Activated CD4-positive, alpha-beta memory T cell treated with anti-CD3 and anti-CD28 coated beads, Interleukin-2, amount 10 ng/mL, durations not matched to agents 7 days and 5 days (primary cell): ENCODE measurements at places on chromosomes 2 and 18. TPM values are rescaled to one million over a fixed set of nuclear protein-coding genes. Genes with fewer than 3 reads are reported as not detected.
A peak's percentile ranks its signal among the peaks of the same experiment; 100 is the strongest.

KCNG2 gene
- not detected for total RNA-seq

POMC gene
- total RNA-seq, result 2.7 TPM

COL5A2 gene
- total RNA-seq, result 1.6 TPM

CYTIP gene
- total RNA-seq, result 406 TPM

SAP130 gene
- 36.6 TPM for total RNA-seq

ZBTB7C gene
- total RNA-seq, result 0.81 TPM

LMAN2L gene
- total RNA-seq, result 10.8 TPM

CTAGE1 gene
- total RNA-seq, result not detected

CKAP2L gene
- 66.3 TPM for total RNA-seq

GRCh38 chr2:96756788-96757476 is 3.8 kb upstream of the CNNM4 start:
- H3K4me1 ChIP-seq, result peaks cover 23% of the 10 kb centered on the region
- H3K36me3 ChIP-seq, result no peaks in the 10 kb centered on the region
- H3K27me3 ChIP-seq, result no peaks in the 10 kb centered on the region
- H3K4me3 ChIP-seq, result no peak overlapping the region
- no peak overlapping the region for H3K27ac ChIP-seq

GRCh38 chr2:234412726-234413125 is 84.2 kb downstream of the ARL4C start:
- H3K36me3 ChIP-seq, result peaks cover 9% of the 10 kb centered on the region
- H3K4me1 ChIP-seq, result peaks cover 26% of the 10 kb centered on the region
- no peak overlapping the region for H3K4me3 ChIP-seq
- no peak overlapping the region for H3K27ac ChIP-seq

DNA sequence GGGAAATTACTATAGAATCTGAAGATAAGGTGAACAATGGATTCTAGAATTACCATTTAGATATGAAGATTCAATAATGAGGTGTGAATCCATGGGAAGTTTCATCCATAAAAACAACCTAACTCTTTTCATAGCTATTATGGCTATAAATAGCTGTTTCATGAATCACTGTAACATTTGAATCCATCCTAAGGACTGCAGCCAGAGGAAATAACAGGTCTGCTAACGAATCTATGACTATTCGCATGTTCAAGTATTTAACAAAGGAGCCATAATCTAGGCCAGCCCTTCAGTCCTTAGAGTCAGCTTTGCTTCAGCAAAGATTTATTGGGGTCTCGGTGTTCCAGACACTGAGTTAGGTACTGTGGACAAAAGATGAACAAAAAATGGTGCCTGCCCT is 87.1 kb downstream of the MYOM1 start:
- H3K4me1 ChIP-seq, result peaks cover 9% of the 10 kb centered on the region
- DNase-seq, result no peak
- H3K36me3 ChIP-seq, result no peaks in the 10 kb centered on the region
- no peak overlapping the region for H3K27ac ChIP-seq

GRCh38 chr2:23220513-23221094 is 164.4 kb upstream of the KLHL29 start:
- H3K36me3 ChIP-seq, result no peaks in the 10 kb centered on the region
- no peak for DNase-seq
- H3K4me3 ChIP-seq, result no peak overlapping the region
- no peak overlapping the region for H3K27ac ChIP-seq
- no peaks in the 10 kb centered on the region for H3K27me3 ChIP-seq
- H3K4me1 ChIP-seq, result no peaks in the 10 kb centered on the region

DNA sequence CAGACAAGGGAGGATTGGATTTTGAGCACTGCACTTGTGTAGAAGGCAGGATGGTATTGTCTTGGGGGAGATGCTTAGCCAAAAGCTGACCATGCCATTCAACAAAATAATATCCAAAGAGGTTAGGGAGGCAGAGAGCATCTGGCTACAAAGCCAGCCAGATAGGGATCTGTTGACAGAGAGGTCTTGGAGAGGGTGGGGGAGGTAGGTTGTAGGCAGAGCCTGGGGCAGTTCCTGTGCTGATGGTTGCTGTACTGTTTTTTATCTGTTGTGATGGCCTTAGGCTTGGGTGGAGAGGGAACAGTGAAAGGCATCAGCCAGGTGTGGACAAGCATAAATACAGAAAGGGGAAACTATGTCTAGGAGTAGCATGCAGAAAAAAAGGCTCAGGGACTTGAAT is 100.9 kb downstream of the AQP4 start:
- no peaks in the 10 kb centered on the region for H3K27me3 ChIP-seq
- no peaks in the 10 kb centered on the region for H3K36me3 ChIP-seq
- H3K27ac ChIP-seq, result no peak overlapping the region
- H3K4me1 ChIP-seq, result no peaks in the 10 kb centered on the region
- DNase-seq, result no peak

DNA sequence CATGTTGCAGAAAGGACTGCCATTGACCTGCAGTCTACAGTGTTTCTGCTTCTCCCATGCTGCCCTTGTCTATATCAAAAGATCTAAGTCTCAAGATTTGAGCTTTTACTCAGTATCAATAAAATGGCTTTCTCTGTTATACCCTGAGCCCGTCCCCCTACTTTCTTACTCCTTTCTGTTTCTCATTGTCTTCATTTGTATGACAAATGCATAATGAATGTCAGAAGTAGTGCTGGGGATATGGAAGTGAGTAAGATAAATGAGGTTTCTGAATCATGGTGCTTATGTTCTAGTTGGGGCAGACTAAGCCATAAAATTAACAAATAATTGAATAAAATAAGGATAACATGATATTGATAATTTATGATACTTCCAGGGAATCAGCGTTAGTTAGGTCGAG is 128.6 kb downstream of the PARD3B start:
- H3K36me3 ChIP-seq, result no peaks in the 10 kb centered on the region
- no peak overlapping the region for H3K27ac ChIP-seq
- peaks cover 4% of the 10 kb centered on the region for H3K27me3 ChIP-seq
- H3K4me1 ChIP-seq, result no peaks in the 10 kb centered on the region

GRCh38 chr2:239548451-239548871 is 147.6 kb upstream of the HDAC4 start:
- peaks cover 16% of the 10 kb centered on the region for H3K27me3 ChIP-seq
- H3K36me3 ChIP-seq, result no peaks in the 10 kb centered on the region
- peak; percentile 69 for DNase-seq
- no peak overlapping the region for H3K27ac ChIP-seq
- H3K4me3 ChIP-seq, result no peak overlapping the region

DNA sequence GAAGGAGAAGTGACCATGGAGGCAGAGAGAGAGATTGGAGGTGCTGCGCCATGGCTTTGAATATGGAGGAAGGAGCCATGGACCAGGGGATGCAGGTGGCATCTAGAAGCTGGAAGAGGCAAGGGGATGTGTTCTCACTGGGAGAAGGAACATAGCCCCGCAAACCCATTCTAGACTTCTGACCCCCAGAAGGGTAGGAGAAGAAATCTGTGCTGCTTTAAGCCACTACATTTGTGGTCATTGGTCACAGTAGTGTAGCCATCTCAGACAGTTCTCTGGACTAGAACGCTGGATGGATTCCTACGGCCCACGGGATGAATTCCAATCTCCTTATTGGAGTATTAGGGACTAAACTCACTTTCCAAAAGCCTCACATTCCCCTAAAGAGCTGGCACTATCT is 67.8 kb downstream of the PTGR3 start:
- no peak for DNase-seq
- H3K36me3 ChIP-seq, result no peaks in the 10 kb centered on the region
- peaks cover 12% of the 10 kb centered on the region for H3K27me3 ChIP-seq
- H3K4me3 ChIP-seq, result no peak overlapping the region
- H3K4me1 ChIP-seq, result no peaks in the 10 kb centered on the region
- no peak overlapping the region for H3K27ac ChIP-seq

DNA sequence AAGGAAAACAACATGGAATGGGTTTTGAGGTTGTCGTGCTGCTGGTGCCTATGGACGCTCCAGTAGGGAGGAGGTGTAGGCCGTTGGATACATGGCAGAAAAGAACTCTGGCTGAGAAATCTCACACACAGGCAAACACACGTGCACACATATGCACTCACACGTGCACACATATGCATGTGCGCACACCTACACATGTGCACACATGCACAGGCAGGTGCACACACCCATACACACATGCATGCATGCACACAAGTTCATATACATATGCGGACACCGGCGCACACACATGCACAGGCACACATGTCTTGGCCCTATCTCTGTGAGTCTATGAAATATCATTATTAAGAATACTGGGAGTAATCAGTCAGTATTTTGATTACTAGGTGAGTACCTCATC is 150.4 kb downstream of the LRRC30 start:
- H3K27ac ChIP-seq, result no peak overlapping the region
- H3K4me1 ChIP-seq, result no peaks in the 10 kb centered on the region
- DNase-seq, result no peak
- H3K4me3 ChIP-seq, result no peak overlapping the region
- H3K27me3 ChIP-seq, result no peaks in the 10 kb centered on the region
- H3K36me3 ChIP-seq, result no peaks in the 10 kb centered on the region

GRCh38 chr2:109087055-109087663 is 41.8 kb upstream of the SH3RF3 start:
- H3K4me1 ChIP-seq, result no peaks in the 10 kb centered on the region
- H3K27me3 ChIP-seq, result no peaks in the 10 kb centered on the region
- H3K27ac ChIP-seq, result no peak overlapping the region
- DNase-seq, result no peak
- no peak overlapping the region for H3K4me3 ChIP-seq

DNA sequence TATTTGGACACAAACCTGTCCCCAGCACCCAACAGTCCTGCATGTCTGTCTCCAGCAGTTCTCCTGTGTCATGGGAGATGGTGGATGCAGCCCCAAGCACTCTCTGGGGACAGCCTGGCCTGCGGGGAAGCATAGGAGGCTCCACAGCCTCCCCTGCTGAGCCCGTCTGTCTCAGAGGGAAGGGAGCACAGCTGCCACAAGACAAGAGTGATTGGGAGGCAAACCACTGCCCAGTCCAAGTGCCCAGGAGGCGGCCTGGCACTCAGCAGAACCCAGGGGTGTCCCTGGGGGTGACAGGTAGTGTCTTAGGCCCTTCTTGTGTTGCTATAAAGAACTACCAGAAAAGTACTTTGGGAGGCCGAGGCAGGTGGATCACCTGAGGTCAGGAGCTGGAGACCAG is 211.2 kb upstream of the MYT1L start:
- no peaks in the 10 kb centered on the region for H3K36me3 ChIP-seq
- no peaks in the 10 kb centered on the region for H3K27me3 ChIP-seq
- H3K27ac ChIP-seq, result no peak overlapping the region
- H3K4me1 ChIP-seq, result no peaks in the 10 kb centered on the region
- no peak for DNase-seq

DNA sequence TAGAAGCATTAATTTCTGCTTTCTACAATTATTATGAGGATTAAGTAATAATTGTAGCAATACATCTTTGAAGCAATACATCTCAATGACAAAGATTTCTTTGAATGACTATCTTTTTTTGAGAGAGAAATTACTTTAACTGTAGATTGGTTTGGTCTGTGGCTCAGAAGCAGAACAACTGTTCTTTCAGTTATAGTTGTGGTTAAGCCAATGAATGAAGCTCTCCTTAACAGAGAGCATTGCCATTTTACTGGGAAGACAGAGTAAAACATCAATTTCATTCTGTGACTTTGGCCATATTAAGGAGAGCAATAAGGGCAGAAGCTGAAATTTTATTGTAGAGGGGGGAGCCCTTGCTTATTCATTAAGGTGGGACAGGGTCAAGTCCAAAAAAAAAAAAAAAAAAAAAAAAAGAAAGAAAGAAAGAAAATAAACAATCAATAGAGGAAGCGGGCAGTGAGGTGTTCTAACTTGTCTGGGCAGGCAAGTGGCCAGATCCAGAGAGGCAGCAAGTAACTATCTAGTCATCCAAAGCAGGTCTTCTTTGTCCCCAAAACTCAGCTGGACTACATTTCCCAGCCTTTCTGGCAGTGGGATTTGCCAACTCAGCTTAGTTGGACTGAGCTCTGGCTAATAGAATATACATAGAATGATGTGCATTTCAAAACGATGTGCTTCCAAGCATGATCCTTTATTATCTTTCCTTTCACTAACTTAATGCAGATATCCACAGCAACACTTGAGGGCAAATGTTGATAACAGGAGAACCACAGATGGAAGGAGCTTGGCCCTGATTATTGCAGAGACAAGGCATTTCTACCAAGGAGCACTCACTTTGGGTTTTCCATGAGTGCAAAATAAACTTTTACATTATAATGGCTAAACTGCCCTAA is 462.7 kb upstream of the CDH20 start:
- no peak overlapping the region for H3K27ac ChIP-seq
- no peak overlapping the region for H3K4me3 ChIP-seq
- no peaks in the 10 kb centered on the region for H3K4me1 ChIP-seq
- H3K27me3 ChIP-seq, result no peaks in the 10 kb centered on the region
- no peaks in the 10 kb centered on the region for H3K36me3 ChIP-seq
- DNase-seq, result no peak

DNA sequence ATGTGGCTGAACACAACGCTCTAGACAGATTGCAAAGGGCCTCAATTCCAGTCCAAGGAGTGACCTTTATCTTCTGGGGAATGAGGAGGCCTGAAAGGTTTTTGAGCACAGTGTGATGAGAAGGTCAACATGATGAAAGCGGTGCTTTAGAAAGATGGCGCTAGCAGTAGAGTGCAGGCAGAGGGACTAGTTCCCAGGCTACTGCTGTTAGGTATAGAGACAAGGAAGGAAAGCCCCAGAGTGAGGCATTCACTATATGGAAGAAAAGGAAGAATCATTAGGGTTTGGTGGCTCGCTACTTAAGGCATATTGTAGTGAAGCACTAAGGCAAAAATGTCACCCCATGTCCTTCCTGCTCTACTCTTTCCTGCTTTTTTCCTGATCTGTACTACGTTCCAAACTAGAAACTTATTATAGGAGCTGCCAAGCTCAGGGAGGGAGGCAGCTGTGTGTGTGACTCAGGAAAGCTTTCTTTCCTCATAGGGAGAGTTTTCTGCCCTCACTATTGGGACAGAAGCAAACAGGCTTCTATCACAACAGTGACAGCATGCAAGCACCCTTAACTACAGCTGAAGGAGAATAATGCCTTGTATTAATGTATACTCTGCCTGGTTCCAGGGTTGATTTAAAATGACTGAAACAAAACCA is 160.8 kb upstream of the CAVIN2 start:
- no peak overlapping the region for H3K4me3 ChIP-seq
- no peak for DNase-seq
- H3K36me3 ChIP-seq, result no peaks in the 10 kb centered on the region

- H3K36me3 ChIP-seq, result no peaks in the 10 kb centered on the region
- no peak overlapping the region for H3K4me3 ChIP-seq
- H3K4me1 ChIP-seq, result no peaks in the 10 kb centered on the region
- no peaks in the 10 kb centered on the region for H3K27me3 ChIP-seq
- no peak for DNase-seq
Observed at GRCh38 chr2:56918790-56919189, 735.0 kb downstream of the CCDC85A start.

DNA sequence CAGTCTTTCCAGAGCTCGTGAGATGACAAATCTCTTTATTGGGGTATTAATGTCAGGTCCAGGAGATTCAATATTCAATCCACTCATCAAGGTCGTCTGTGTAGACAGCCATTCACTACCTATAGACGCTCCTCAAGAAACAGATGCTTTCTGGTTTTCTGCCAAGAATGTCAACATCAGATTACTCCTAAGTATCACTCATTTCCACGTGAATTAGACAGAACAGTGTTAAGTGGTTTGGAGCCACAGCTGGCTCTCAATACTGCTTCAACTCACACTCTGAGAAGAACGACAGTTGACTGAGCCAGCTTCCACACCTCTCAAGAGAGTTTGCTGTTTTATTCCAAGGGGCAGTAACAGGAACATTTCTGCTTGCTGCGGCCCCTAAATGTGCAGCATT is 113.5 kb upstream of the NEDD4L start:
- peaks cover 1% of the 10 kb centered on the region for H3K27me3 ChIP-seq
- H3K27ac ChIP-seq, result no peak overlapping the region
- H3K36me3 ChIP-seq, result no peaks in the 10 kb centered on the region
- H3K4me3 ChIP-seq, result no peak overlapping the region
- DNase-seq, result no peak
- H3K4me1 ChIP-seq, result no peaks in the 10 kb centered on the region

- no peak overlapping the region for H3K4me3 ChIP-seq
- DNase-seq, result no peak
- no peaks in the 10 kb centered on the region for H3K36me3 ChIP-seq
- H3K27me3 ChIP-seq, result no peaks in the 10 kb centered on the region
- no peaks in the 10 kb centered on the region for H3K4me1 ChIP-seq
Observed at GRCh38 chr2:199206536-199206935, 251.2 kb downstream of the SATB2 start.
